ENCODE measurements at places on chromosomes 2 and 18.

DNA sequence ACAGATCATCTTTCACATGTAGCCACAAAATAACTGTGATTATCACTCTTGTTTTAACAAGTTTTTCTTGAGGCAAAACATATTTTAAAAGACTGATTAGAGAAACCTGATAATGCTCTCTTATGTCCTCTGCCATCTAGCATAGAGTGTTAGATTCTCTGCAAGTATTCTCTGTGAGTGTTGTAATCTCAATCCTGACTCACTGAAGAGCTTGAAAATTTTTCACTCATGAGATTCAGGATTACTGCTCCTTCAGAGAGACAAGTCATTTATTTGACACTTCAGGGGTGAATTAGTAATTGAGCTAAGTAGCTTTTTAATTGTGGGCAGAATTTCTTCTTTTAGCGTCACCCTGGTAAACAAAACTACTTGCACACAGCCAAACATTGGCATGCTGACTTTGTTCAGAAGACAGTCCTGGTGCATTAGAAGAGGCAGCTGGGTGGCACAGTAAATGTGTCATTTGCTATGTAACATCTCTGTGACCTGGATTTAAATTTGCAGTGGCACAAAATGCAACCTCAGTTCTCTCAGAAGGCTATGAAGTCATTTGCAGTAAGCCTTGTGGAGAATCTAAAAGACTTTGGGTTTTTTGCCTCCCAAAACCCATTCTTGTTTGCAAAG is 172.9 kb downstream of the LRP1B start:
- DNase-seq = no peak

DNA sequence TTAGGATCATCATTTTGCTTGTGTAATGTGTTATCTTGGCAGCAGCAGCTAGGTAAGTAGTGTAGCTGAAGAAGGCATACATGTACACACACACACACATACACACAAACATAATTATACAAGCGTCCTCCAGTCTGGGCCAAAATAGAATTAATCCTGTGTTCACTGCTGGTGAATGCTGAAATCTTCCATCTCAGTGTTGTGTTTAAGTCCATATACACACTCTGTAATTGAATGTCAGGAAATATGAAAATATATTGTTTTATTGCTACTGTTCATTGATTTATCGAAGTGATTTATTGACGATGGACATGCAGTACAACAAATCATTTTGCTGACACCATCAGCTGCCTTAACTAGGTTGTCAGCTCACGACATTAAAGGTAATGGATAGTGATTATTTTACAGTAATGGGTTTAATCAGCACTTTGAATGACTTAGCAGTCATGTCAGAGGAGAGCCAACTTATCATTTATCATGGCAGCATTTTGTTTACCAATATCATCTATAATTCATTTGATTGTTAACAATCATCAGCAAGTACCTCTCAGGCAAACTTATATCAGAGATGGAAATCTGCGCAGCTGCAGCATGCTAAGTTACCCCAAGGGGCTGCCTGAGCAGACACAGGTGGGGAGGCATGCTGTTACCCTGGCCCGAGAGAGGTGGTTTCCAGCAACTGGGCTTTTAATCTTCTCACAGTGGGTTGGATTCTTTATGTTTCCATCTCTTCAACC is 83.7 kb upstream of the FSHR start:
- DNase-seq = no peak

DNA sequence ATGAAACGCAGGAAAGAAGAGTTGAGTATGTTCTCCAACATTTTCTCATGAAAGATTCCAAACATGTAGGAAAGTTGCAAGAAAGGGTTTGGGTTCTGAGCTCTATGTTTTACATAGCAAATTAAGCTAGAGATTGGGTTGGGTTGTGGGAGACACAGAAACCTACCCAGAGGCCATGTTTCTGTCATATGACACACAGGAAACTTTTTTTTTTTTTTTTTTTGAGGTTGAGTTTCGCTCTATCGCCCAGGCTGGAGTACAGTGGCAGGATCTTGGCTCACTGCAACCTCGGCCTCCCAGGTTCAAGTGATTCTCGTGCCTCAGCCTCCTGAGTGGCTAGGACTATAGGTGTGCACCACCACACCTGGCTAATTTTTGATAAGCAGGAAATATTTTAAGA is 57.6 kb downstream of the DOCK10 start:
- DNase-seq = no peak

DNA sequence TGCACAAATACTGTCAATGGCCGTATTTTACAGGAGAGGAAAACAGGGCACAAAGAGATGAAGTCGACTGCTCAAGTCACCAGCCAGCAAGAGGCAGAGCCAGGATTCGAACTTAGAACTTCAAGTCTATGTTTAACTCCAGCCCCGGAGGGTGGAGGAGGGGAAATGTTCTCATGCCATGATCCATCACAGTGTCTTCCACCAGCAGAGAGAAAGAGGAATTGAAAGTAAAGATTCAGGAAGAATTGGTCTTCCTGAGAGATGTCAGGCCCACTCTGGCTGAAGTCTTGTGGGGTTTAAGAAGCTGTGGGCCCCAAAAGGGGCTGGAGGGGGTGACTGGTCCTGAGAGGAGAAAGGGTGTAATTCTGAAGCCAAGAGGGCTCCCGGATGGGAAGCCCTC is 260.0 kb downstream of the TNS1 start:
- no peak for DNase-seq

DNA sequence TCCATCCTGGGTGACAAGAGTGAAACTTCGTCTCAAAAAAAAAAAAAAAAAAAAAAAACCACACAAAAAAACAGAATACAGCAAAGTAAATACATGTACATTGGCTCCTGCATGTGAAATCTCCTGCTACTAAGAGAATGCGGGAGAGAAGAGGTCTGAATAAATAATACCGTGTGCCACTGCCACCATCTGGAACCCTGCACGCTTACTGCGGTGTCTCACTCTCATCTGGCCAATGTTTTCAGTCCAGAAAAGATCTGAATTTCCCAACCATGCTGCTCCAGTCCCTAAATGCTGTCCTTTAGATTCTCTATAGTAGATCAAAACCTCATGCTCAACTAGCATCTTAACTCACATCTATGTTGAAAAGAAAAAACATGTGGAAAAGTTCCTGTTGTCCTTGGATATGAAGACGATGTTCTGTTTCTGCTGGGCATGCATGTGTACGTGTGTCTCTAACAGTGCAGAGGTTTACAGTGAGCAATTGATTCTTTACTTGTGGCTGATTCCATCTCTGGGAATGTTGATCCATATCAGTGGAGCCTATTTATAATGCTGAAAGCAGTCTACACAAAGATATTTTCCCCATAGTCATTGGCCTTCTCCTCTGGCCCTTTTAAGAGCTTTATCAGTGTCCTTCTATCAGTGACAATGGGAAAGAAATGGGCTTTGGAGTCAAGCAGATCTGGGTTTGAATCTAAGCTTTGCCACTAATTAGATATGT is 11.9 kb downstream of the STON1 start:
- DNase-seq = no peak

DNA sequence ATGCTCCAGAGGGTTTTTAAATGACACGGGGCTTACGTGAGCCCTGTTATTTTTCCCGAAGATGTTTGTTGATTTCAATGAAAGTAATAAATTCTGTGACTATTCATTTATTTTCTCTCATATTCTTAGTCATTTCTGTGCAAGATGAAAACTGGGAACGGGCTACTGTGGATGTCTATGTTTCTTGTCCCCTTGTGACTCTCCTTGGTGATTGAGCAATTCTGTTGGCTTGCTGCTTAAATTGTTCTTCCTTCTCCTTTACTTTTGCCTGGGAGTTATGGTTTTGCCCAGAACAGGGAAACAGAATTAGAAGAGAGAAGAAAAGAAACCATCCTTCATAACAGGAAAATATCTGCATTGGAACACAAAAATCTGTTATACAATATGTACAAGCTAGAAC is 508.2 kb upstream of the DSEL start:
- DNase-seq = no peak

DNA sequence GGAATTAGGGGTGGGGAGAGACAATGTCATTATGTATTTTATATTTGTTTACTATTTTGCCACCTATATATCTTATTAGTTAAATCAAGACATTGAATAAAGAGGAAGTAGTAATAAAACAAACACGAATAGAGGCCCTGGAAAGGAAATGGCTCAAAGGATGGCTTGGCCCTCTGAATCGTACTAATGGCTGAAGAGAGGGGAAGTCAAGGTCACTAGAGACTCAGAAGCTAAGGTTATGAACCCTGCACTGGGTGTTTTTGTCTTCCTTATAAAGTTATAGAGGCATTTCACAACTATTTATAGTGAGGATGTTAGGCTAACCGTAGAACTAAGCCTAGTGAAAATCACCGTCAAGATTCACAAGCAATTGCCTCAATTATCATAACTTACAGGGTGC is 685.9 kb downstream of the ARHGAP15 start:
- DNase-seq = no peak

DNA sequence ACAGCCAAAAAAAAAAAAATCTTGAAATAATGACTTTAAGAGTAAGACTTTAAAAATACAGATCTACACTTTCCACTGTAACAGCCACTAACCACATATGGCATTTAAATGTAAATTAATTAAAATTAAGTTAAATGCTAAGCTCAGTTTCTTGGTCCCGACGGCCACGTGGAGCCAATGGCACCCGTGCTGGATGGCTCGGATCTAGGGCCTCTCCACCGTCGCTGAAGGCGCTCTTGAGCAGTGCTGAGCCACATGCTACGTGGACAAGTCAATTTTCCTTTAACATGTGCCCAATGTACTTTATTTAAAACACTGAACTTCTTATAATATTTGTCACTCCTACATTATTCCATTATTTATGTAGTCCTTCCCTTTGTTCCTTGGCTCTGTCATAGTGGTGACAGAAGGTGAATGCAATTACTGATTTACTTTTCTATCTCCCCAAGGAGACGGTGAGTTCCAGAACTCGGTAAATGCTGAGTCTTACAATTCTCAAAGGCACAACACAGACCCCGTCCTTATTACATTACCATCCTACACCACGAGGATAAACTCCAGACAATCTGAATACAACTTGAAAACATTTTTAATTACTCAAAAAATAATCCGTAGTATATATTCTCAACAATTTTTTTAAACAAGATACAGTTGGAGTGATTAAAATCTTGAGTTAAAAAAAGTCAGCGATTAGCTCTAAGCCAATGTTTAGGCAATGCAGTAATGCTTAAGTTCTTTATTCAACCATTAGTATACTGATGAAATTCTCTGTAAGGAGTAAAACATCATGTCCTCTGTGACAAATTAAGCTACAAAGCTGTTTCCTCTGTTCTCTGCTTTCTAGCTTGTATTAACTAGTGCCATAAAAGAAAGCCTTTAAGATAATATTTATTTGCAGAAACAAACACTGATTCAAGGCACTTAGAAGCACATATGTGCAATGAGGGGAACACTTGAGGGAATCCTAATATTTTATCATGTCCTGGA is 95.1 kb downstream of the AFF3 start:
- no peak for DNase-seq

DNA sequence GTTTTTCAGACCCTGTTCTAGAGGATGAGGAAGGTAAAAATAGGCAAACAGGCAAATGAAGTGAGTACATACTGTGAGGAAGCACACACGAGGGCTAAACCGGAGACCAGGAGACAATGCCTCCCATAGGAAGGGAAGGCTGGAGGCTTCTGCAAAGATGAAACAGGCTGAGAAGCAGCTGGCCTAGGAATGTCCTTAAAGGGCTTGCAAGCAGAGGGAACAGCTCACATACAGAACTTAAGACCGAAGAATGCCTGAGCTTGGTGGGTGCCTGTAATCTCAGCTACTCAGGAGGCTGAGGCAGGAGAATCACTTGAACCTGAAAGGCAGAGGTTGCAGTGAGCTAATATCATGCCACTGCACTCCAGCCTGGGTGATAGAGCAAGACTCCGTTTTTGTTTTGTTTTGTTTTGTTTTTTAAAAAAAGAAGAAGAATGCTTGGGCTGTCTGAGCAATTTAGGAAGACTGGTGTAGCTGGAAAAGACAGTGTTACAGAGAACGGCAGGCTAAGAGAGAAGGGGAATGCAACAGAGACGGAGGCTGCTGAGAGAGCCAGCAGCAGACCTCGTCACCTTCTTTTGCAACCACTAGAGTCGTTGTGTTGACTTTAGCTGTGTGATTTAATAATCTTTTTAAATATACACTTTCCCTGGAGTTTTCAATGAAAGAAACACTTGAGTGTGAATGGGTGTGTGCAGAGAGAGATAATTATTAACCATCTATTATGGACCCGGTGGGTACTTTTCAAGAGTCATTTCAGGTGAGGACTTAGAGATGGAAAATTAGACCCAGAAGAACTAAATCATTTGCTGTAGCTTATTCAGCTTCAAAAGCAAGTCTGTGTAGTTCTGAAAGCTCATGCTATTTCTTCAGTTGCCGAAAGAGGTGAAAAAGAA is 232.8 kb downstream of the GALR1 start:
- no peak for DNase-seq

- no peak for DNase-seq
Observed at GRCh38 chr2:138106606-138107005, 142.3 kb downstream of the HNMT start.

DNA sequence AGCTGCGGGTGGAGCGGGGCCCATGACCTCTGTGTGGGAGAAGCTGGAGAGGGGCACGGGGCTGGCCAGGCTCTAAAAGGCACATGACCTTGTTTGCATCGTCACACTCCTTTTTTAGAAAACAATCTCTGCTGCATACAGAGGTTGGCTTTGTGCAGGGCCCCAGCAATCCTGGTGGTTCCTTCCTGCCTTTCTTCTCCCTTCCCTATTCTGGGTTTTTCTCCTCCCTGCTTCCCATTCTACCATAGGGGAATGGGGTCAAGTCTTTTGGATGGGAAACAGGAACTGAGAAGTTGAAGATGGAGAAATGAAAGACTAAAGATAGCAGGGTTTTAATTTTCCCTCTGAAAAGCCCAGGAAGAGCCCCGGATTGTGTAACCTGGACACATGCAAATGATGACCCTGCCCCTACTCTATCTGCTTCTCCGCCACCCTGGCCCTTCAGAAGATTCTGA is 53.9 kb downstream of the ASAP2 start:
- no peak for DNase-seq

DNA sequence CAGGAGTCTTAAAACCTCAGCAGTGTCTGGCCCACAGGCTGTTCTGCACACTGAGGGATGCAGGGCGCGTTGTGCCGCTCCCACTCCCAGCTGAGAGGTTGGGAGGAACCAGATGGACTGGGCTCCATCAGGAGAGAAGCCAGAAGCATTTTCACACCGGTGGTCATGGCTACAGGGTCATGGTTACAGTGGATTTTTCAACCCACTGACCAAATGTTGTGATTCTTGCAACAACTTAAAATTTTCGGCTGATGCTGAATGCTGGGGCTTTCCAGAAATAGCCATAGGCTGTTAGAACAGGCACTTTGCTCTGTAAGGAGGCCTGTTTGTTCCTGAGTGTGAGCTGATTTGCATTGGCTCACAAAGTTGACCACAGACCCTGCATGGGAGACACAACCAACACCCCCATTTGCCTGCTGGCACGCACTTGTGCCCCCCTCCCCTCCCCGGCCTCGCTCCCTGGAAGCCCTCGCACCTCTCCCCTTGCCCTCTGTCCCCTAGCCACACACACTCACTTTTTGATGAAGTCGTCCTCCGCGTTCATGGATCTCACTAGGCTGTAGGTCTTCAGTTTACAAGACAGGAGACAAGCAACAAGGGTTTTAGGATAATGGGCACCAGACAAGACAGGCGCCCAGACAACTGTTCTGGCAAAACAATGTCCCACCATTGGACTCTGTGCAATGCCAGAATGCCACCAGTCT is 3.4 kb downstream of the LPIN1 start:
- no peak for DNase-seq
